ENCODE measurements at places on chromosomes 2 and 18.

DNA sequence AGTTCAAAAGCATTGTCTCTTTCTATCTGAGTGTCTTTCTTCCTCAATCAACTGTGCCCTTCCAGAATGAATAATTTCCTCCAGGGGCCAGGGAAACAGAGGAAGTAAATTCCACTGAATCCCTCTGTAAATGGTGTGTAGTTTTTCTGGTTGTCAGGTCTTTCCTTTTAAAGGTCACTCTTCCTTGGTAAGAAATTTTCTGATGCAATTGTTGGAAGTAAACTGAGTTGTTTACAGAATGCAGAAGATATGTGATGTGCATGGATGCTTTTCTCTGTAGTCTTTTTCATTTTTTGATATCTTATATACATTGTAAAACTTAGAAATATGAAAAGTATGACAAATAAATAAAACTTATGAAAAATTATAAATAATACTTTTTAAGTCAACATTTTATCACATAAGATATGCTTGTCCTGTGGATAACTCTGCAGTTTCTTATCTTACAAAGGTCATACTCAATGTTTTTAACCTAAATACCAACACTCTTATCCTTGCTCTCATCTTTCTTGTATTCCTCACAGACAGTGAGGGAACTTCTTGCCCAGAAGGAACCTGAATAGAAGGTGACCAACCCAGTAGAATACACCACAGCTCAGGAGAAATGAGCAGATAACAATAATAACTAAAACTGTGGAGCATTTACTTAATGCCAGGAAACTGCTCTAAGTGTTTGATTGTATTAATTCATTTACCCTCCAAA, 234.5 kb downstream of the METTL4 start:
- DNase-seq, result no peak

- DNase-seq, result no peak
Measured at GRCh38 chr2:236943068-236943467, 142.6 kb upstream of the COPS8 start.

- no peak for DNase-seq
Measured at GRCh38 chr2:134628453-134628852, 90.3 kb downstream of the TMEM163 start.

DNA sequence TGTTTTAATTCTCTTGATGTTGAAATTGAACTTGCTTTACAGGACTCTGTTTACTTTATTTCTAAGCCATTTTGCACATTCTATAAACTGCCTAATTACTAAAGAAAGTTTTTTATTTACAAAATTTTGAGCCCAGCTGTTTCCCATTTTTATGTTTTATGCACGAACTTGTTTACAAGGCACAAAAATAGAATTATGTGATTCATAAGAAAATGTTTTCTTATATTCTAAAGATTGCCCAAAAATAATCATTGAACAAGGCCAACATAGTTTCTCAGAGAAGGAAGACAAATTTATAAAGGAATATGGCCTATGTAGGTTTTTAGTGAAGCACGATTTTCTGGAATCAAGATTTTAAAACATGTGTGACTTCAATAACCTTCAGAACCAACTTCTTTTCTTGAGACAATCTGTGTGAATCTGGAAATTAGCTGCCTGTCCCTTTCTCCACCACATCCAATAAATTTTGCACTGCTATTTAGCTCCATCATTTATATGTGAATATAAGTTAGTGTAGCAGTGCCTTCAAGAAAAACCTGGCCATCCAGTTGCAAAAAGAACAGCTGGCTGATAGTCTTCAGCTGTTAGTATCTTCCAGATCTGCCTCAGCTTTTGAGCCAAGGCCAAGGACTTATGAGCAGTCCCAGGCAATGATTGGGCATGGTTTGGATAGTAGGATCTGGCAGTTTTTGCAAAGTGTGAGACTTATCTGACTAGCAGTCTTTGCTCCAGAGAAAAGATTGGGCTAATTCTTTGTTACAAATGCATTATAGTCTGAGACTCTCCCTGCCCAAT, 253.2 kb upstream of the COL3A1 start:
- DNase-seq, result peak; percentile 58

DNA sequence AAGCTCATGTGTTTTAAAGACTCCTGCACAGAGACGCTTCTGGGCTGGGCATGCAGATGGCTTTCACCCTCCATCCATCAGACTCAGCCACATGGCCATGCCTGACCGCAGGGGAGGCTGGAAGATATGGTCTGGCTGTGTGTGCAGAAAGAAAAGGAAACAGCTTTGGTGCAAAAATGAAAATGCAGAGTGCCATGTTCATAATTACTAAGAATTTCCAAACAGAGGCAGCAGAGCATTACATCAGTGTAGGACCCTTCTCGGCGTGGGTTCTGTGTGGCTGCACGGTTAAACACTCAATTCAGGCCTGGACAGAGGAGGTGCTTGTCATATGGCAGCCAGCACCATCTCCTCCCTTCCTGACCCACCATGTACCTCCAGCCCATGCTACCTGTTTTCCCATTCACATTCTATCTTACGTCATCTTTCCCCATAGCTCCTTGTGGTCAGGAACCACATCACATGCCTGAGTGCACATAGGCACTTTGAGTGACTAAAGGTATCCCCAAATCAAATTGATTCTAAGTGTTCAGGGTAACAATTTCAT, 200.3 kb upstream of the ID2 start:
- DNase-seq, result no peak

- DNase-seq, result no peak
Measured at GRCh38 chr2:204545861-204546735, 823 bp downstream of the PARD3B start.

DNA sequence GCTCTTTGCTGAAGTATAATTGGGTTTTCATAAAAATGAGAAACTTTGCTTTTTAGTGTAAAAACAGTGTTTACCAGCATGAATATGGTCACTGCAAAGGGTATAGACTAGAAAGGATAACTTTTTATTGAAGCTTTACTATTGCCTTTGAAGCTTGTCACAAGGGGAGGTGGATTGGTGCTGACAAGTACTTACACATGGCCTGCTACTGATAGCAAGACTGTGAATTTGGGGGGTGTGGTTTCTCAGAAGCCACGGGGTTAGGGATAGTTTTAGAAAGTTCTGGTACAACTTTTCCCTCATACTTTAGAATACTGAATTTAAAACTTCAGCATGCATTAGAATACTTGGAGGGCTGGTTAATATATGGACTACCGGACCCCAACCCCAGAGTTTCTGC, 294.1 kb downstream of the SOCS6 start:
- no peak for DNase-seq

DNA sequence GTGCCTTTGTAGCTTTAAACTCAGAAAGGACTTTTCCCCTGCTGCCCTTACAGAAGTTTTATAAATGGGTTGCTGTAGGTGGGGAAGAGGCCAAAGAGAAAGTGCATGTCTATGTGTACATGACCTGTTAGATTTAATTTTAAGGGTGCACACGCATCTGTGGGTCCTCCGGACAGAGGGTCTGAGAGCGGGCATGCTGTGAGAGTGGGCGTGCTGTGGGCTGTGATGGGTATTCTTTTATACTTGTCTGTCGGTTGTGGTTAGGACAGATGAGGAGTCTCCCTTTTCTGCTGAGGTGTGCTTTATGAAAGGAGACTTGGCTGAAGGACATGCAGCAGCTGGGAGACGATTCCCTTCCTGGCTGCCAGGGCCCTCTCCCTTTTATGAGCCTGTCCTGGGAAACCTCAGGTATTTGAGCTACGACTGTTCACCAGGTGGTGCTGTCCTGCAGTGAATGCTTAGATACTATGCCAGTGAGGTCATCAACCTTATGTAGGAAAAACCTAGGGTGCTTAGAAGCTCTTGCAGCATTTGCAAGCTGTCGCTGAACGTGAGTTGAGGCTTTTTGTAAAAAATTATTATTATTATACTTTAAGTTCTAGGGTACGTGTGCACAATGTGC, 67.5 kb downstream of the TANC1 start:
- no peak for DNase-seq

- DNase-seq, result no peak
Measured at GRCh38 chr18:27017901-27018500, 152.5 kb upstream of the AQP4 start.

DNA sequence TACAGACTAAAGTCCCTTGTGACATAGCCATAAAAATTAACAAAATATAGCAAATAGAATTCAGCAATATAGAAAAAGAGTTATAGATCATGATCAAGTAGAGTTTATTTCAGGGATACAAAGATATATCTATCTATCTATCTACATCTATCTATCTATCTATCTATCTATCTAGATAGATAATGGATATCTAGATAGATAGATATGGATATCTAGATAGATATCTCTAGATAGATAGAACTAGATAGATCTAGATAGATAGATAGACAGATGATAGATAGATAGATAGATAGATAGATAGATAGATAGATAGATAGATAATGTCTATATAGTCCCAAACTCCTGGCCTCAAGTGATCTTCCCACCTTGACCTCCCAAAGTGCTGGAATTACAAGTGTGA, 17.3 kb upstream of the CHMP3 start:
- DNase-seq, result no peak

DNA sequence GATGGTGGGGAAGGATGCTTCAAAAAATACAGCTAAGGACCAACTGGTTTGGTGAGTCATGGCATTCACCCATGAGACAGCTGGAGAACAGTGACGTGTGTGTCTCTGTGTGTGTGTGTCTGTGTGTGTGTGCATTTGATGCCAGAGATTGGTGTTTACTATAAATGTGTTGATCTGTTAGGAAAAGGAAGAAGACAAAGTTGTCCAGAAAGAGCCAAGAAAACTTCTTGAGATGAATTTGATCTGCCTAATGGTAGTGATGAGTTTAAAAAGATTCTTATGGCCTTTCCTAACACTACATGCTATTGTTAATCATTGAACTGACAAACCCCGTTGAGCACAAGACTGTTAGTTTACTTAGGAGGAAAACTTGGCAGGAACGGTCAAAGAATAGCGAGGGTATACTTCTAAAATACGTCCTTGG, 36.4 kb upstream of the IL1R1 start:
- no peak for DNase-seq

- DNase-seq, result peak; percentile 31
Measured at GRCh38 chr18:59742325-59743111, 45.3 kb upstream of the CCBE1 start.

- DNase-seq, result no peak
Measured at GRCh38 chr2:229485857-229486256, 214.8 kb upstream of the PID1 start.

DNA sequence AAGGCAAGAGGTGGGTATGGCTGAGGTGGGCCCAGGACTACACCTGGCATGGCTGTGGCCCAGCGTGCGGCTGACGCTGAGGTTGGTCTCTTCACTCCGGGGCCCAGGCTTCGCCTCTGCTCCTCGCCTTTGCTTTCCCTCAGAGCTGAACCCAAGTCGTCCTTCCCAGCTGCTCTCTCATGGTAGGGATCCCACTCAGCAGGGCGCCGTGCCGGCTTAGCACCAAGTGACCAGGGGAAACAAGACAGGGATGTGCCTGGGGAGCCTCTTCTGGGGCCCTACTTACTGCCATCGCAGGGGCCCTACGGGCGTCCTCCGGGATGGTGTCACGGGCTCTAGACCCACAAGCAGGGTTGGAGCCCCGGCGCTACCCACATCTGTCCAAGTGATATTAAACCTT, 138.1 kb upstream of the ALKAL2 start:
- no peak for DNase-seq

GRCh38 chr2:200028998-200029397, 73.6 kb downstream of the MAIP1 start:
- no peak for DNase-seq

DNA sequence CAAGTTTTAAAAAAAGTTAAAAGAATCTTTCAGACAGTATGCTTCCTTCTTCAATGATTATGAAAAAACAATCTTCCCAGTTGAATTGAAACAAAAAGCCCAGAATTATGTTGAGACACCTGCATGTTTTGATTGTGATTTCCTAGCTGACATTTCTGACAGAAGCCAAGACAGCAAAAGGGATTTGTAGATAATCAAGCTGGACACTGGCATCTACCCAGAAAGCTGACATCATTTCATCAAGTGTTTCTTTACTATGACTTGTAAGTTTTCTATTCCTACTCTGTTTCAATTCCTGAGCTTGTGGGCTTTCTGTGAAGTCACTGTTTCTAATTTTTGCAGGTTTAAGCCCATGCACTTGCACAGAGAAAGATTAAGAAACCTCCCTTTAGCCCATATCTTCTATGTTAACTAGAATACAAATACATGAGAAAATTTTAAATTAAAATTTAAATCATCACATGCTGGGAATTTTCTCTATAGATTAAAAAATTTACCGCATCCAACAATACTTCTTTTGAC, 82.9 kb upstream of the CCDC85A start:
- no peak for DNase-seq

GRCh38 chr2:226636586-226636985, 163.0 kb downstream of the IRS1 start:
- DNase-seq, result no peak

GRCh38 chr2:144580521-144581161, 60.7 kb upstream of the ZEB2 start:
- DNase-seq, result no peak

GRCh38 chr2:32417659-32418058, 60.8 kb downstream of the BIRC6 start:
- DNase-seq, result no peak

GRCh38 chr2:102141970-102142828, at the start of gene IL1R1:
Gene IL1R1 (plus strand): TSS chr2:102142746. CDS start chr2:102157725, 14,979 bp downstream.
- DNase-seq, result peak; percentile 29

GRCh38 chr18:77119101-77119850, 13.3 kb downstream of the MBP start:
- no peak for DNase-seq

- DNase-seq, result no peak
Measured at GRCh38 chr18:35267809-35268208, 22.2 kb downstream of the ZSCAN30 start.

DNA sequence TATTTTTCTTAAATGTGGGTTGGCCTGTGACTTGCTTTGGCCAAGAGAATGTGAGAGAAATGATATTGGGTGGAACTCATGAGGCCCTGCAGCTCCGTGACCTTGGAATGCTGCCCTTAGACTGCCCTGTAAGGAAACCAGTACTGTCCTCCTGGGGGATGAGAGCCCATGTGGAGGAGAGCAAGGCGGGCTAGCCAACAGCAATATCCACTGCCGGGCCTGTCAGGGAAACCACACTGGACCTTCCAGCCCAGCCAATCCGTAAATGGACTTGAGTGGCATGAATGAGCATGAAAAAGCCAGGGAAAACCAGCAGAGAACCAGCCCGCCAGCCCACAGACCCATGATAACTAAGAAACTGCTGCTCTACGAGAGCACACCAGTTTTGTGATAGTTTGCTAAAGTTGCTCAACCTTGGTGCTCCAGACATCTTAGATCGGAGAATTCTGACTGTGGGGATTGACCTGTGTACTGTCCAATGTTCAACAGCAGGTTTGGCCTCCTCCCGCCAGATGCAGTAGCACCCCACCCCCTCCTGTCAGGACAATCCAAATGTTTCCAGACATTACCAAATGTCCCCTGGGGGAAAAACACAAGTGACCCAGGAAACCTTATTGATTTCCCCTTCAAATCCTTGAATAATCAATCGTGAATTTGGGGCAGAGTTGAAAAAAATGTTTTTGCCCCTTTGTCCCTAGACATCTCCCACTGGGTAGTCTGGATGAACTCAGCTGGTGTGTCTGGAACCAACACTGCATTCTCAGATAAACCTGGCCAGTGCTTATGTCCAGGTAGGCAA, 27.2 kb downstream of the ALPK2 start:
- no peak for DNase-seq

All from skin of body (tissue), 3 donors.